ENCODE measurements at places on chromosomes 5 and 9. TPM values are rescaled to one million over a fixed set of nuclear protein-coding genes. Genes with fewer than 3 reads are reported as not detected.

DNA sequence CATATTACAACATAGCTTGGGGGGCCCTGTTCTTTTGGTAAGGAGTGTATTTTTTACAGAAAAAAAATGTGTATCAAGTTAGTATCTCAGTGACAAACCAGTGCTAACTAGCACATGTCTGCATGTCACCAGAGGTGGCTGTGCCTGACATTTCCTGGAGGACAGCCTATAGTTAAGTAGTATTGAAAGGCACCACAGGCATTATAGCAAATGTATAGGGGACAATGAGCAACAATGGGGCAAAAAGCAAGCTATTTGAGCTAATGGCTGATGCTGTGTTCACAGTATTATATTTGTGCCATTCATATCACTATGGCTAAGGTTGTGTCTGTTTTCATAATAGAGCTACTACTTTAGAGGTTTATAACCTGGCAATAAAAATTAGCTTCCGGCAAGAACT, 1644.0 kb downstream of the MAT2B start:
- DNase-seq, result no peak

GRCh38 chr5:132298298-132299212, 4.4 kb downstream of the SLC22A4 start:
- no peak for DNase-seq

DNA sequence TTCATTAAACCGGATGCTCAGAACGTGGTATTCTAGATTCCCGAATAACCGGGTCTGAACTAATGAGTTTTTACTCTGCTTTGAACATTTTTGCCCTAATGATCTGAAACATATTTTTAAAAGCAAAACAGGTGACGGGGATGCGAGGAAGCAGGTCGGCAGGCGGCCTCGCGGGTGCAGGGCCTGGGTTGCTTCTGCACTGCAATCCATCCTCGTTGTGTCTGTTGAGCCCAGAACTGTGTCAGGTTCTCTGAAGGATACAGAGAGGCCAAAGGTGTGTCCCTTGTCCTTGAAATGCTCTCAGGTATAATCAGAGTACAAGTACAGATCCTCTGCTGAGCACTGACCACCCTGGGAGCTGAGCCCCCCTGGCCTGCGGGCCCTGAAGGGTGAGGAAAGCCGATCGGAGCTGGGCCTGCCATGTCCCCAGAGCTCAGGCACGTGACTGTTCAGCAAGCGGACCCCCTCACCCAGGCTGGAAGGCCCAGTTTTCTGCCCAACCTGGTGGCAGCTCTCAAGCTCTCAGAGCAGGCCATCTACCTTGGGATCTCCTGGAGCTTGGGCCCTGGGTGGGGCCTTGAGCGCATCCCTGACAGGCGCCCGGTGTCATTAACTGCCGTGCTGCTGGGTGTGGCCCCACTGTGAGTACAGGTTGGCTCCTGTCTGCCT, 151.8 kb downstream of the OLFM1 start:
- DNase-seq, result no peak

DNA sequence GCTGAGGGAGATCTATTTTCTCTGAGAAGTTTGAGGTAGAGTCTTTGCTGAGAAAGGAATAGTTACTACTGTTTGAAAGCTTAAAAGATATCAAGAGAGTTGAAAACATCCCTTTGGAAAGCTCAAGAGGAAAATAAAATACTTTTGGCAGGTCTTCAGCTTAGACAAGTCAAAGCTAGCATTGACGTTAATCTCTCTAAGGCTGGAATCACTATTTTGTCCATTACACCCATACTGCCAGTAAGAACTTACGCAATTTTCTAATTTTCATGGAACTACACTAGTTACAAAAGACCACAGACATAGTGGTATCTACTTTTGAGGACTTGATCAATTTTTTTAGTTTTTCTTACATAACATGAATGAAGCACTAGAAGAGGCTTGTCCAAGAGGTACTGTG, 494.9 kb downstream of the PSAT1 start:
- DNase-seq, result no peak

DNA sequence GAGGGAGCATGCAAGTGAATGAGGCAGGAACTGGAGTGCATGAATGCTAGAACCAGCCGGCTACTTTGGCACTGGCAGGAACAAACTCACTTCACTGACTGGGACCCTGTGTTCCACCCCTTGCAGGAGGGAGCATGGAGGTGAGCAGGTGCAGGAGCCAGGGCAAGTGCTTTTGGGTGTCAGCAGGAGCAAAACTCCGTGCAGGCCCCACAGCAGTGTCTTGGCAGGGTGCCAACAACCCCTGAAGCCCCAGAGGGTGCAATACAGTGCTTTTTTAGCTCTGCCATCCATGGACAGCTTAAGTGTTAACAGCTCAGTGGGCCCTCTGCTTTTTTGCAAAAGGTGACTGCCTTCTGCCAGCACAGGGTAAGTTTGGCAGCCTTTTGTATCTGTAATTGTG, 245.8 kb upstream of the PCSK5 start:
- DNase-seq, result no peak

GRCh38 chr5:31809050-31809870, 170.3 kb downstream of the PDZD2 start:
- peak; percentile 41 for DNase-seq

GRCh38 chr5:124502551-124502950, 243.9 kb downstream of the ZNF608 start:
- no peak for DNase-seq

DNA sequence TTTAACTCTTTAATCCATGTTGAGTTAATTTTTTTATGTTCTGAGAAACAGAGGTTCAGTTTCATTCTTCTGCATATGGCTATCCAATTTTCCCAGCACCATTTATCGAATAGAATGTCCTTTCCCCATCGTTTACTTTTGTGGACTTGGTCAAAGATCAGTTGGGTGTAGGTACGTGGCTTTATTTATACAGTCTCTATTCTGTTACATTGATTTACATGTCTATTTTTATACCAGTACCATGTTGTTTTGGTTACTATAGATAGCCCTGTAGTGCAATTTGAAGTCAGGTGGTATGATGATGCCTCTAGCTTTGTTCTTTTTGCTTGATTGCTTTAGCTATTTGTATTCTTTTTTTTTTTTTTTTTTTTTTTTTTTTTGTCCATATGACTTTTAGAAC, 462.0 kb downstream of the HTR1A start:
- no peak for DNase-seq

GRCh38 chr9:116020146-116020545, 133.4 kb upstream of the PAPPA start:
- DNase-seq, result no peak

GRCh38 chr5:152511120-152511519, 106.0 kb upstream of the NMUR2 start:
- DNase-seq, result no peak

DNA sequence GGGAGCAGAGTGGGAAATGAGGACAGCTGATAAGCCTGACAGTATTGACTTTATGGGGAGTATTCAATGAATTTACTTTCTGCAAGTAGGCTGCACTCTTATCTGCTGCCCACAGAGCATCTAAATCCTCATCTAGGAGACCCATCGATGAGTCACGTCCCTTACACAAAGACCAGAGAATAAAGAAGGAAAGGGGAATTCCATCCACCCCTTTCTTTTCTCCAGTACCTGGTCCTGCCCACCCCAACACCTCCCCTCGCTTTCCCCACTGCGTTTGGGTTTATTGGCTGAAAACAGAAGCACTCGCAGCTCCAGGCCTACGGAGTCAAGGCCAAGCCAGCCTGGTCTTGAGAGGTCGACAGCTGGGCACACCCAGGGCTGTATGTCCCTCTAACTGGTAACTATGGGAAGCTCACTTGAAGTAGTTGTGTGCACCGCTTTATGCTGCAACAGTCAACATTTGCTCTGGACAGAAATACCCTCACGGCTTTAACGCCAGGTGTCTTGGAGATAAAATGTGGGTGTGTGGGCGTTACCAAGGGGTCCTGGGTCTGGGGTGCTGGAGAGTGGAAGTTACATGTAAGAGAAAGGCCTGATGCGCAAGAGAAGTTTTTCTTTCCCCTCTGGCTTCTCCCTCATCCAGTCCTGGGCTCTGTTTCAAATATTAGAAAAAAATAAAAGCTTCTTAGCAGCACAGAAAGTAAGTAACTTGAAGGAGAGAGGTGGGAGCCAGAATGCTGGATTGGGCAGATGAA, 14.5 kb upstream of the TAL2 start:
- no peak for DNase-seq

DNA sequence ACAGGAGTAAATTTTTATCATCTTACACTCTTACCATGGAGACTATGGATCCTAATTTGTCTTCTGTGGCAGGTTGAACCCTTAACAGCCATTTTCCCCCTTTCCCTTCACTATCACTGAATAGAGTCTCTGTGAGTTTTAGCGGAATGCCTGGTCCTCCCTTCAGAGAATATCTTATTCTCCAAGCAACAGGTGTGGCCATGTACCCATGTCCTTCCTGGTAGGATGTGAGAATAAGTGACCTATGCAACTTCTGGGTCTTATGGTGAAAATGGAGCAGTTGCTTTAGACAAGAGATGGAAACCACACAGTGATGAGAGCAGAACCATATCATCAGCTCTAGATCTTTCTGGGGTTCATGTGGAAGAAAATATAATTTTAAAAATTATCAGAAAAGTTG, 312.6 kb downstream of the MCTP1 start:
- no peak for DNase-seq

- no peak for DNase-seq
These were observed 87.9 kb downstream of the SLC1A3 start for GRCh38 chr5:36694351-36694750.

DNA sequence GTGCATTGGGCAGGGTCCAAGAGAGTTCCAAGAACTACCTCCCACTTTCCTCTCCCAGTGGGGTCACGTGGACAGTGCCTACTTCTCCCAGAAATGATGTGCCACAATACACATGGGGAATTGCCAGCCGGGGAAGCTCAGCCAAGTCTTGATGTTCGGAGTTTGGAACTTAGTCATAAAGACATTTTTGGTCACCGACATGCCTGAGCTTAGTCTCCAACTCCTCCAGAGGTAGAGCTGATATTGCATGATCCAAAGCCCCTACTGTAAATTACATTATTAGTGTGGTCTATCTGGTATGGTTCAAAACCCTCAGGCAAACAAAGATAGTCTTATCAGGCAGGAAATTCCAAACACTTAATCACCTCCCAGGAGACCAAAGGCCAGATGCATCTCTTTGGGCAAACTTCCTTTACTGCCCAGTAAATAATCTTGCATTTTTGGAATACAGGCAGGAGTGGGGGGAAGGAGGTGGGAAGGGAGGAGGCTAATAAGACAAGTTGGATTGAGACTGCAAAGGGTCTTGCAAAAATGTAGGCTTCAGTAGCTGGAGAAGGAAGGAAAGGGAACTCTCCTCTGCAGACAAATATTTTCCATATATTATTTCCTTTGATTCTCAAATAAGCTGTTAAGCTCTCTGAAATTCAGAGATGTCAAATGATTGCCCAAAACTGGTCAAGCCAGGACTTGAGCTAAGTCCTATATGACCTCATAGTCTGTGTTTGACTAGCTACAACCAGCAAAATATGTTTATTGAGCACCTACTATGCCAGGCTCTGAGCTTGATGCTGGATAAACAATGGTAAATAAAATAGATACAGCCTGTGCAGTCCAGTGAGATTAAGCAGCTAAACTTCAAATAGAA, 99.4 kb downstream of the DRD1 start:
- DNase-seq, result no peak

DNA sequence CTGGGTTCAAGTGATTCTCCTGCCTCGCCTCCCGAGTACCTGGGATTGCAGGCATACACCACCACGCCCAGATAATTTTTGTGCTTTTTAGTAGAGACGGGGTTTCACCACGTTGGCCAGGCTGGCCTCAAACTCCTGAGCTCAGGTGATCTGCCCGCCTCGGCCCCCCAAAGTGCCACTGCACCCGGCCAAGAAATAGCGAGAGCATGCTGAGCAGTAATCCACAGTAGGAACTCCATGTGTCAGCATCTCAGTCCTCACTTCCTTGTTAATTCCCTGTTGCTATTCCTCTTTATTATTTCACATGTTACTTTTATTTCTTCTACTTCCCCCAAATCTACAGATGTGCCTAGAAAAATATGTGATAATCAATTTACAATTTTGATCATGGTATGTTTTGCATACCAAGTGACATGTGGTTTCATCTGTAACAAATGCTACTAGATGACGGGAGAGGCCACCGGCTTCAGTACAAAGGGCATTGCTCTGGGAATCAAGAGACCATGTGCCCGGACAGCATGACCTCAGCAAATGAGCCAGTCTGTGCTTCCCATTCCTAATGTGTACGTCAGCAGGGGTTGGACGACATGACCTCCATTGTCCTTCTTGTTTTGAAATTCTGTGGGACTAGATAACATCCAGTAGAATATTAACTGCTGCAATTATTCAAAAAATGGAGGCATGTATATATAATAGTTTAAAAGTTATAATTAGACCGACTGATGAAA, 61.6 kb downstream of the FNBP1 start:
- peak; percentile 63 for DNase-seq

GRCh38 chr5:30112867-30113266, 1080.6 kb upstream of the CDH6 start:
- DNase-seq, result peak; percentile 31

GRCh38 chr5:140324617-140325241, 21.7 kb downstream of the HBEGF start:
- DNase-seq, result no peak

- no peak for DNase-seq
These were observed 167.9 kb upstream of the CD180 start for GRCh38 chr5:67364381-67364970.

GRCh38 chr9:110135846-110136245, 72.1 kb downstream of the C9orf152 start:
- no peak for DNase-seq

- DNase-seq, result no peak
These were observed 17.5 kb upstream of the PHF19 start for GRCh38 chr9:120894321-120895148.

DNA sequence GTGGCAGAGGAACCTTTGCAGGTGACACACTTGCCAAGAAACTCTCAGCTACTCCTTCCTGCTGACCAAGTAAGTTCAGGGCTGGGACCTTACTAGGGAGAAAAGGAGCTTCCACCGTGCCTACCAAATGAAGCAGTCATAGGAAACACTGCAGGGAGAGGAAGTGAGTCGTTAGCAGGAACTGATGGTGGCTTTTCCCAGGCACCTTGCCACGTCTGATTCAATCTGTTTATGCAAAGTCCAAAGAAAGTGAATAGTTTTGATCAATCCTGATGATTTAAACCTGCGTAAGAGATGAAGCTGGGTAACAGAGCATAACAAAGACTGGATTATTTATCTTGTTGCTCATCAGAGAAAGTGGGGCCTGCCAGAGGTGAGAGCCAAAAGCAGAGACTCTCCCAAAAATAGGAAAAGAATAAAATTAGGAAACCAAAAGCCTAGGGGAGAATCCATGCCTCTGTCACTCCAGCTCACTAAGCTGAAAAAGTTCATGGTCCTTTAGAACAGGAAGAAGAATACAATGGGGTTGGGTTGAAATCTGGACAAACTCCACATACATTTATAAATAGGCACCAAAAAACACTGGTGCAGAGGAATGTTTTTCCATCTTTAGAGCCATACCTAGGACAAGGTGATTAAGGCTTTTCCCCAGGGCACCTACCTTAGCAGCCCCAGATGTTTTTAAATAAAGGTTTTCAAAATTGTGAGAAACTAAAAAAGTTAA, 9.3 kb upstream of the PFDN1 start:
- DNase-seq, result peak; percentile 89

TLE1 gene
- 124 TPM for total RNA-seq

PCDHGA4 gene
- total RNA-seq, result 0.92 TPM

NREP gene
- 58.6 TPM for total RNA-seq

GAS1 gene
- total RNA-seq, result 1.7 TPM

CENPH gene
- 44.3 TPM for total RNA-seq

PDLIM4 gene
- total RNA-seq, result 129 TPM

COL27A1 gene
- 8.5 TPM for total RNA-seq

RIGI gene
- total RNA-seq, result 18.7 TPM

TIGD6 gene
- 0.75 TPM for total RNA-seq

TICAM2 gene
- 1.2 TPM for total RNA-seq
